ENCODE measurements at places on chromosomes 13 and 19.
A peak's percentile ranks its signal among the peaks of the same experiment; 100 is the strongest.

DNA sequence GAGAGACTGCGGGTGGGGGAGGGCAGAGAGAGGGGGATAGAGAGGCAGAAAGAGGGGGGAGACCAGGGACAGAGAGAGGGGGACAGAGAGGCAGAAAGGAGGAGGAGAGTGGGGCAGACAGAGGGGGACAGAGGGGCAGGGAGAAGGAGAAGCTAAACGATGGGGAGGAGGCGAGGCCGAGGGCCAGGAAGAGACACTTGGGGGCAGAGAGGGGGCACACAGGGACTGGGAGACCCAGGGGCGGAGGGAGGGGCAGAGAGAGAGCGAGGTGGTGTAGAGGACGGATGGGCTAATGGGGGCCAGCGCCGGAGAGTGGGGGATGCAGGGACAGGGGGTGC is 666 bp downstream of the MEIS3 start:
- no peak for DNase-seq

GRCh38 chr13:36345438-36346221 is 564 bp downstream of the SPART start:
- peak; percentile 61 for DNase-seq

- no peak for DNase-seq
These were observed 28.2 kb downstream of the TNFRSF19 start for GRCh38 chr13:23598369-23598768.

- peak; percentile 87 for DNase-seq
These were observed 1.5 kb downstream of the ERF start for GRCh38 chr19:42253245-42254088.

- DNase-seq = no peak
These were observed 794.8 kb upstream of the MIR17HG start for GRCh38 chr13:90552702-90553101.

- peak; percentile 73 for DNase-seq
These were observed 82.9 kb downstream of the PDS5B start for GRCh38 chr13:32669030-32669646.

- no peak for DNase-seq
These were observed 64.0 kb downstream of the DNAJC3 start for GRCh38 chr13:95740979-95741320.

GRCh38 chr19:57941593-57941992 is 5.9 kb downstream of the ZNF256 start:
- no peak for DNase-seq

DNA sequence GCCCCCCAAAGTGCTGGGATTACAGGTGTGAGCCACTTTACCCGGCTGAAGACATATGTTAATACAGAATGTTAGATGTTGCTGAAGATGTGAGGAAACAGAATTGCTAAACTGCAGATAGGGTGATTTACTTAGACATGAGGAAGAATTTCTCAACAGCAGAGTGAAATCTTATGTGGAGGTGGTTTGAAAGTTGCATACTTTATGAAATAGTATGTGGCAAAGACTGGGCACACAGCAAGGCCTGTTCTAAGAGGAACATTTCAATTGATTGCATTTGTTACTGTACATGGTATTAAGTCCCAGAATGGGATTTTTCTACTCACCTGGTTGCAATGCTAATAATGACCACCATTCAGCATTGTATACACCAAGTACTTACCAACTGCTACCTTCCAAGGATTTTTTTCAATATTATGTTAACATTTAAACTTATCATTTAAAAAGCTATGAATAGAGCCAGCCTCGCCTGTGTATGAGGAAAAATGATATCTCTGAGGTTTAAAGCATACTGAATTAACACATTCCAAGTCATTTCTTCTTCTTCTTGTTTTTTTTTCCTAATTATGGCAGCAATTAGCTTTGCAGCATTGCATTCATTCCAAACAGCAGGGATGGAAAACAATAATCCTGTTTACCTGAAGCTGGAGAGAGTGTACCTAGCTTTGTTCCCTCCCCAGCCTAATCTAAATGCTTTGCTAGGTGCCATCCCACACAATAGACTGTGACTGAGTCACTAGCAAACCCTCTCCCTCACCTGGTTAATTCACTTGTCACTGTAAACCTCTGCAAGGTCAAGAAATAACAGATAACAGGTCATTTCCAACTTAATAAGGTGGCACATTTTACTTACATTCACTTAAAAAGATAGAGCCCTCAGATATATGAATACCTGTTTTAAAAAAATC is 19.4 kb upstream of the KLF5 start:
- DNase-seq = peak; percentile 59

GRCh38 chr19:14770136-14770535 is 8.2 kb downstream of the ADGRE2 start:
- DNase-seq = no peak

DNA sequence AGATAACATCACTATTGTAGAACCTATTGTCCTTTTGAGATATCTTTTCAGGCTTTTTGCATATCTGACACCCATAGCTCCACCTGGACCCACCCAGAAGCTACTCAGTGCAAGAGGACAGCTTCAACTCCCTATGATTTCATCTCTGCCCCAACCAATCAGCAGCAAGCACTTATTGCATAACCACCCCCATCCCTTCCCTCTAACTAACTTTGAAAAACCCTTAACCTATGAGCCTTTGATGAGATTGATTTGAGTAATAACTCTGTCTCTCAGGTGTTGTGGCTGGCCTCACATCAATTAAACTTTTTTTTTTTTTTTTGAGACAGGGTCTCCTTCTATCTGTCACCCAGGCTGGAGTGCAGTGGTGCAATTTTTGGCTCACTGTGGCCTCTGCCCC is 13.4 kb upstream of the MTRF1 start:
- no peak for DNase-seq

GRCh38 chr13:76651286-76651685 is 234.9 kb downstream of the KCTD12 start:
- DNase-seq = no peak

DNA sequence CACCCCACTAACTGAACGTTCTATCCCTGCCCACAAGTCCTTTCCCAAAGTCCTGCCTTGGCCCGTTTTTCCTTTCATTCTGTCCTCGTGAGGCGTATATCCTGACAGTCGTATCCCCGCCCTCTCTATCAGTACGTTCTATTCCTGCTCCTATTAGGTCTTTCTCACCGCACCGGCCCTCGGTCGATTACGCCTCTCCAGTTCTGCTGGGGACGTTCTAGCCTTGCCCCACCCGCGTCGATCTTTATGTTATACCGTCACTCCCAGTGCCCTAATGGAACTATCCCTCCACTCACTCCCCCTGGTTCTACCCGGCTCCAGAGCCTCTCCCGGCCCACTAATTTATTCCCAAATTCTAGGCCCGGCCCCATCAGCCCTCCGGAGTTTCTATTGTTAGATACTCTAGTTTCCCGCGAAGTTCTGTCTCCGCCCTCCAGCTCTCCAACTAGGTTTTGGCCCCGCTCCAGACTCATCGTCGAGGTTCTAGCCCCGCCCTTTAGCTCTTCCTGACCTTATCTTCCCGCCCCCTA is 2.0 kb downstream of the PLAUR start:
- peak; percentile 87 for DNase-seq

- peak; percentile 30 for DNase-seq
These were observed 234.3 kb downstream of the LMO7 start for GRCh38 chr13:75870397-75870903.

- DNase-seq = peak; percentile 63
These were observed at the start of gene ERICH6B for GRCh38 chr13:45615501-45616101. Gene ERICH6B (minus strand): TSS chr13:45615739. CDS start chr13:45597005, 18,734 bp downstream.

DNA sequence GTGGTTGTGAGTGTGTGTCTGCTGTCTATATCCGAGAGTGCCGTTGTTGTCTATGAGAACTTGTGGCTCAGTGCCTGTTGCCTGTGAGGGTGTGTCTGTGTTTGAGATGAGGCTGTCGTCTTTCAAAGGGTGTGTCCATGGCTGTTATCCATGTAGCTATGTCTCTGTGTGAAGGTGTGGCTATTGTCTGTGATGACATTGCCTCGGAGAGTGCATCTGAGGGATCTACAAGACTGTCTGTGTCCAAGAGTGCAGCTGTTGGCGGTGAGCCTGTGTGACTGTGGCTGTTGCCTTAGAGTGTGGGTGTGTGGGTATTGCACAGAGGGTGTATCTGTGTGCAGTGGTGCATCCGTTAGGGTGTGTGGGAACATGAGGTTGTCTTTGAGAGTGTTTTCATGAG is 4.9 kb downstream of the NUMBL start:
- DNase-seq = no peak

GRCh38 chr13:34967851-34968562 is 25.9 kb downstream of the NBEA start:
- peak; percentile 94 for DNase-seq

- DNase-seq = no peak
These were observed 728.9 kb upstream of the ARGLU1 start for GRCh38 chr13:107296804-107297203.

DNA sequence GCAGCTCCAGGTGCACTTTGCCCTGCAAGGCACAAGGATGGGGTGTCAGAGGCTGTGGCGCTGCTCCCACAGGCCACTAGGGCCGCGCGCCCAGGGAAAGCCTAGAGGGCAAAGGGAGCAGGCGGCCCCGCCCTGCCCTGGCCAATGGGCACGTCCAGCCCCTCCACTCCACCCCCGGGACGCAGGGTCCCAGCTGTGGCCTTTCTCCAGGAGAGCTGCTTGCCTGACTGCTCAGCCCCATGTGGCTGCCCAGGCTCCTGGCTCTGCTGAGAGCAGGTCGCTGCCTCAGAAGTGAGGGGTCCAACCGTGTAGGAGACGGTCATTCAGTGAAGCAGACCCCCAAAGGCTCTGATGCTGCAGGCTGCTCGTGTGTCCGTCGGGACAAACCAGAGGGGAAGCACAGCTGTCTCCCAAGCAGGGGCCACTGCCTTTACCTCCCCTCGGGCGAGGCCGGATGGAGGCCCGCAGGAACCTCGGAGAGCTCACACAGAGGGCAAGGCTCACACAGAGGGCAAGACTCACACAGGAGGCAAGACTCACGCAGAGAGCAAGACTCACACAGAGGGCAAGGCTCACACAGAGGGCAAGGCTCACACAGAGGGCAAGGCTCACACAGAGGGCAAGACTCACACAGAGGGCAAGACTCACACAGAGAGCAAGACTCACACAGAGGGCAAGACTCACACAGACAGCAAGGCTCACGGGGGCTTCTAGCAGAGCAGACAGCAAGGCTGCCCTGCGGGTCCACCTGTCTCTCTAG is 56.2 kb upstream of the C13orf46 start:
- DNase-seq = no peak

- DNase-seq = no peak
These were observed 52.6 kb downstream of the GPR12 start for GRCh38 chr13:26708007-26708297.

- DNase-seq = no peak
These were observed 423.3 kb downstream of the SPRY2 start for GRCh38 chr13:79917628-79918027.

- peak; percentile 21 for DNase-seq
These were observed 628 bp downstream of the BEST2 start for GRCh38 chr19:12752056-12752781.

DNA sequence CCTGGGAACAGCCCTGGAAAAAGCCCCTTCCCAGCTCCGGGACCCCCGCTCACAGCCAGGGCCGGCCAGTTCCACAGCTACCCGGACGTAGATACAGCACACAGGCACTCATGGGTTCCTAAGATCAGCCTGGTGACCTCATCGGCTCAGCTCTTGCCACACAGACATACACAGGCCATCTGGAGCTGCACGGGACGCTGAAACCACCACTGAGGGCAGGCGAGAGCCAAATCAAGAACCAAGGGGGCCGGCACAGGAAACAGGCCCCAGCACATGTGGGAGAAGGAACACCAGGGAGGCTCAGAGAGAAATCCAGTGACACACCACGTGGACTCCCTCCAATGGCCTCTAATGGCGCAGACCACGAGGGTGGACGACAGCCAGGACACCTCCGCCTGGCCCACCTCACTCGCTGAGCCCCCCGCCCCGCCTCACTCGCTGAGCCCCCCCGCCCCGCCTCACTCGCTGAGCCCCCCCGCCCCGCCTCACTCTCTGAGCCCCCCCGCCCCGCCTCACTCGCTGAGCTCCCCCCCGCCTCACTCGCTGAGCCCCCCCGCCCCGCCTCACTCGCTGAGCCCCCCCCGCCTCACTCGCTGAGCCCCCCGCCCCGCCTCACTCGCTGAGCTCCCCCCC is 69.7 kb upstream of the C13orf46 start:
- peak; percentile 77 for DNase-seq

DNA sequence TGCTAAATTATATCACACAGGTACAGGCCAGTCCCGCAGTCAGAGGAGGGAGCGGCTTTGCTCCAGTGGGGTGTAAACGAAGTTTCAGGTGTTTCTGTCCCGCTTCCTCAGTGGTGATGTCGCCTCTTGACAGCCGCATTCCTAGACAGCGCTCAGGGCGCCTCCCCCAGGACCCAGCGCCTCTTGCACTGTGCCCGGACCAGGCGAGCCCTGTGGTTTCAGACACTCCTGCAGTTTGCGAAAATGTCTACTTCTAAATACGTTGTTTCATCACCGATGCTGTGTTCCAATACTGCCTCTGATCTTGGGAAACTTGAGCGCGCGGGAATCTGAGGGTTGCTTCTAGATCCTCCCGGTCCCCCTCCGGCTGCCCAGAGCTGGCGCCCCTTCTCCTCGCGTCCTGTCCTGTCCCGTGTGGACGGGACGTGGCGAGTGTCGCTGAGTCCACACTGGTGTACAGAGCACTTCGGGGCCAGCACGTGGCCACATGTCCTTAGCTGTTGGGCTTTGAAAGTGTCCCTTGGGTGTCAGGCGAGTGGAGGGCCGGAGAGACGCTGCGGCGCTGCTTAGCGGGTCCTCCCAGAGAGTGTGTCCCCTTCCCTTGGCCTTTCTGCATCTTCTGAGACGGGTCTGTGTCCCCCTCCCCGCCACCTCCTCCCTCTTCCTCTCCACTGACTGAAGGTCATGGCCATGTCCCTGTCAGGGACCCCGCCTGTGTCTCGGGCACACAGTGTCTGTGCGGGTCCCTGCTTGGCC is 14.6 kb upstream of the RPS15 start:
- DNase-seq = no peak

GRCh38 chr19:48469934-48470680 is 938 bp downstream of the CYTH2 start:
- no peak for DNase-seq

DNA sequence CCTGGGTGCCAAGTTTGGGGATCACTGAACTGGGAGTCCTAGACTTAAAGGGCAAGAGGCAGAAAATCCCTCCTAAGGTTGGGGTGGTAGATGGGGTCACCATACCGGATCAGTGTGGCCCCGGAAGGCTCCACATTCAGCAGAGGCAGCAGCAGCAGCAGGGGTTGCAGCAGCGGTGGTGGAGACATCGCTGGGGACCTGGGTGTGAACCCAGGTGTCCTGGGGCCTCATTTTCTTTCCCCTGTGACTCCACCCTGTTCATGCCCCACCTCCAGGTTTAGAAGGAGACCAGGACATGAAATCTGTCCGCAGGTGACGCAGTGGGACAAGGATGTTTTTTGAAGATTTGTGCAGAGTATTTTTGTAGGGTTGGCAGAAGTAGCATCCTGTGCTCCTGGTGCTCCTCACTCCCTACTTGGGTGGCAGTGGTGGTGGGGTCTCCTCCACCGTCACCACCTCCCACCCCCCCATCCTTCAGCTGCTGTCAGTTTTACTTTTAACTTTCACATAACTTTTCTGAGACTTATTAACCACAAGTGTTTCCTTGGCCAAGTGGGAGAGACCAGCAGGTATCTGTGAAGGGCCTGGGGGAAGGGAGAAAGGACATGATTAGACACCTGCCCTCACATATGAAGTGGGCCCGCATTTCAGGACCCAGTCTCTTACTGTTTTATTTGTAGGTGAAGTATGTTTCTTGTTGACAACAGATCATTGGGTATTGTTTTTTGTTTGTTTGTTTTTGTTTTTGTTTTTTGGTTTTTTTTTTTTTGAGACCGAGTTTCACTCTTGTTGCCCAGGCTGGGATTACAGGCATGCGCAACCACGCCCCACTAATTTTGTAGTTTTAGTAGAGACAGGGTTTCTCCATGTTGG is at the start of gene NAPSA:
TSS of gene NAPSA (minus strand) at position 206 of the 873 bp plus-strand sequence. CDS start at position 188, 18 bp downstream.
- no peak for DNase-seq

GRCh38 chr13:27663947-27664346 is 42.3 kb downstream of the POLR1D start:
- no peak for DNase-seq

- no peak for DNase-seq
These were observed 116.9 kb upstream of the EDNRB start for GRCh38 chr13:78035500-78035899.
